ENCODE measurements at places on chromosomes 13 and 19.
A peak's percentile ranks its signal among the peaks of the same experiment; 100 is the strongest.

- no peak for DNase-seq
Measured at GRCh38 chr19:17306285-17306714, 628 bp downstream of the MRPL34 start.

- DNase-seq = no peak
Measured at GRCh38 chr13:78712831-78713230, 53.9 kb upstream of the OBI1 start.

GRCh38 chr13:71866335-71867130 lies 471 bp downstream of the DACH1 start:
- no peak for DNase-seq

GRCh38 chr19:16569609-16570320 lies 2.5 kb downstream of the SLC35E1 start:
- DNase-seq = no peak

DNA sequence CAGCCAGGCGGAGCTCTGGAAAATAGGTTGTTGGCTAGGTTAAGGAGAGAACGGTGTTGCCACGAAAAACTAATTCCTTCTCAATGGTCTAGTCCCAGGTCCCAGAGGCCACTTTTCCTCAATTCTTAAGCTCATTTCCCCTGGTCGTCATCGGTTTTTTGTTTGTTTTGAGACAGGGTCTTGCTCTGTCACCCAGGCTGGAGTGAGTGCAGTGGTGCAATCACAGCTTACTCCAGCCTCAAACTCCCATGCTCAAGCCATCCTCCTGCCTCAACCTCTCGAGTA lies 1.2 kb downstream of the SF3A2 start:
- DNase-seq = no peak

DNA sequence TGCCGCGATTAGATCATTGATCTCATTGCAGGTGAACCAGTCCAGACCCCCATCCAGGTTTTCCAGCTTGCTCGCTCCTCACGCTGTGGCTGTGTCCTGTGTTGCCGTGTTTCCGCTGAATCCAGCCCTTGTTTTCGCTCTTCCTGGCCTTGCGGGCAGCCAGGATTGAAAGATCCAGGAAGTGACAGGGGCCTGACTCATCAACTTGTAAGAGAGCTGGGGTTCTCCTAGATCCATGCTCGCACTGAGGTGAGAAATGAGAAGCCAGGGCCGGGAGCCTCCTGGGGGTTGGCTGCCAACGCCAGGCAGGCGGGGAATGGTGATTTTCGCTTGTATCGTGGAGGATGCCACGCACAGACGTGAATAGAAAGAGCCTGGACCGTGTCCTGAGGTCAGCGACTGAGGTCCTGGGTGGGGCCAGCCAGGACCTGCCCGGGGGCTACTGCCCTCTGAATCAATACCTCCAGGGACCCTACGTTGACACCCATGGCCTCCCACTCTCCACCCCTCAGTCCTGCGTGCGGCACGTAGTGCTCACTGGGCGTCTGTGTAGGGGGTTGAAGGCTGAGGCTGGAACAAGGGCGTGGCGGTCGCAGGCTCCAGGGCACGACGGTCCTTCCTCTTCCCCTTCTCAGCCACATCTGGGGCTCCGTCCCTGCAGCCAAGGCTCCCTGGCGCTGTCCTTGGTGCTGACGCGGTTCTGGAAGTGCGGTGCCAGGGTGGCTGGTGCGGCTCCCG lies 7.3 kb upstream of the PTPRH start:
- peak; percentile 91 for DNase-seq

- no peak for DNase-seq
Measured at GRCh38 chr13:50550151-50550550, 293.3 kb downstream of the DLEU7 start.

GRCh38 chr19:50531171-50531612 lies 17.5 kb upstream of the ASPDH start:
- no peak for DNase-seq

DNA sequence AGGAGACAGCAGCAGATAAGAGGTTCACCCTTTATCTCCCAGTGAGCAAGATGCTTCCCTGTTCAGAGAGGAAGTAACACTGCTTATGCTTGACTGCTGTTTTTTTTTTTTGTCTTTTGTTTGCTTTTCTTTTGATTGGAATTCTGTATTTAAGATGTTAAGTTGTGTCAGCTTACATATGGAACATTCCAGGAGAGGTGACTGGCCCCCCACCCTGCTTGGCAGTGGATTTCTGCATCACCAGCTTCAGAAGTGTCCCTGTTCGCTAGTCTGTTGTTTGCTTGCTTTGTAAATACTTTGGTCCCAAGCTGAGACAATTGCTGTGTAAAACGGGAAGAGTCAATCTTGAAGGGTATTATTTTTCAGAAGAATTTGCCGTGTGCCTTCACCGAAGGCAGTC lies 43.0 kb downstream of the IFT88 start:
- no peak for DNase-seq

DNA sequence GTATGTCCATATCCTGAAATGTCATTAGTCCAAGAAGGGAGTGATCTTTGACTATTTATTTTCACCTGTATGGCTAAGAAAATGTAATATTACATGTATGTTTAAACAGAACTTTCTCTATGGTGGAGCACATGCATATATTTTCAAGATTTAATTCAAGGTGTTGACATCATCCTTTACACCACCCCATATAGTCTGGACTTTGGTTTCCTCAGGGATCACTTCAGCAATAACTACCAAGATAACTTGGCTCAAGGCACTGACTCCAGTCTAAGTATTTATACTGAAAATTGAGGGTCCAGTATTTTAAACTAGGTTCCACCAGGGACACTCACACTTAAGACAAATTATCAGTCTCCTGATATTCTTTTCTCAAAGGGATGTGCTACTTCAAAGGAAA lies 660.6 kb downstream of the EFNB2 start:
- no peak for DNase-seq

- no peak for DNase-seq
Measured at GRCh38 chr13:59885076-59885475, 278.7 kb downstream of the DIAPH3 start.

DNA sequence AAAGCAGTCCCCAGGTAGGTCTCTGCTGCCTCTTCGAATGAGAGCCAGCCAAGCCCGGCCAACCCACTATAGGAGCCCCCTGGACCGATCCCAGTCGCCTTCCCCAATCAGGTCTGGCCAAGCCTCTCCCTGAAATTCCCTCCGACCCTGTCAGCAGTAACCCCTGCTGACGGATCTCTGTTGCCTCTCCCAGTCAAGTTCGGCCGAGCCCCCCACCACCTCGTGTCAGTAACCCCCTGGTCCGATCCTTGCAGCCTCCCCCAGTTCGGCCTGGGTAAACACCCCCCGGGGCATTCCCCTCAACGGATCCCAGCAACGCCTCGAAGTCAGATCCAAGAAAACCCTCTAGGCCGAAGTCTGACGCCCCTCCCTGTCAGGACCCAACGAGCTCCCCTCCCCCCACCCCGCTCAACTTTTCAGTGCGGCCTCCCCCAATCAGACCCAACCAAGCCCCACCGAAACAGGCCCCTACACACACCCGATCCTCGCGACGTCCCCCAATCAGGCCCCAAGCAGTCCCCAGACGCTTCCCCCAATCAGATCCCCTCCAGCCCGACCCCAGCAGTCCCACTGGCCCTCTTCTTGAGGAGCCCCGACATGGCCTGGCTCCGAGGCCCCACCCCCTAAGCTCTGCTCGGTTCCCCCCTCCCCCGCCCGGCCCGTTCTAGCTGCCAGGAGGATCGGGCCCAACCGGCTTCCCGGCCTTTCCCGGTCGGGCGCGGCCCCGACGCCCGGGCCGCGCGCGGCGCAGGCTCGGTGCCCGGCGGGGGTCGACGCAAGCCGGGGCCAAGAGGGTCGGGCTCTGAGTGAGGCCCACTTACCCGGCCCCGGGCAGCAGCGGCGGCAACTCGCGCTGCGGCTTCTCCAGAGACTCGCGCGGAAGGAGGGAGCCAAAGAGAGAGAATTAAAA lies 1.8 kb downstream of the TNPO2 start:
- DNase-seq = peak; percentile 31

DNA sequence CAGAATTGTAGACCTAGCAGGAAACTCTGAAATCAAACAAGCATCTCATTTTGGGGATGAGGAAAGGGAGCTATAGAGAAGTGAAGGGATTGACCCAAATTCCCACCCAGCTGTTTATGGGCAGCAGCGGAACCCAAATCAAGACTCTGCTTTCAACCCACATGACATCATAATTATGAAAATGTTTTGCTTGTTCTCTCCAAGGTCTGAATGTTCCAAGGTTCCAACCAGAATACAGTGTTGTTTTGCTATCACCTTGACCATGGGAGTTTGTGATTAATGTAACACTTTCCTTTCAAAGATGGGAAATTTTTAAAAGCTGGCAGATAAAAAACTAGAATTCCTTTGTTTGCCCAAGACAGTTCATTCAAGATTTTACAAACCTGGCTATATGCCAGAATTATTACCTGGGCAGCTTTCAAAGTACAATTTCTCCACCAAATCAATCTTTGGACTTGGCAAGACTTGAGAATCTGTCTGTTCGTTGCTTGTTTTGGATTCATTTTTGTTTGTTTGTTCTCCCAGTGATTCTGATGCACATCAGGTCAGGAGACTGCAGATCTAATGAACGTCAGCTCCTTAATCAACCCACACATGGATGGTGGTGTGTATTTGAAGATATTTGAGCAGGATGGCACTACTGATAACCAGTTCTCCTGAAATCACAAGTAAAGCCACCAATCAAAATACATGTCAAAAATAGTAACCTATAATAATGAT lies 322.7 kb downstream of the FOXO1 start:
- DNase-seq = no peak

- no peak for DNase-seq
Measured at GRCh38 chr19:3721887-3722442, 13.8 kb downstream of the TJP3 start.

GRCh38 chr19:3580156-3580934 lies 4.9 kb upstream of the GIPC3 start:
- DNase-seq = no peak
